ENCODE measurements at places on chromosomes 2 and 18.

- DNase-seq: no peak
Measured at GRCh38 chr2:223101340-223102039, 49.5 kb downstream of the KCNE4 start.

DNA sequence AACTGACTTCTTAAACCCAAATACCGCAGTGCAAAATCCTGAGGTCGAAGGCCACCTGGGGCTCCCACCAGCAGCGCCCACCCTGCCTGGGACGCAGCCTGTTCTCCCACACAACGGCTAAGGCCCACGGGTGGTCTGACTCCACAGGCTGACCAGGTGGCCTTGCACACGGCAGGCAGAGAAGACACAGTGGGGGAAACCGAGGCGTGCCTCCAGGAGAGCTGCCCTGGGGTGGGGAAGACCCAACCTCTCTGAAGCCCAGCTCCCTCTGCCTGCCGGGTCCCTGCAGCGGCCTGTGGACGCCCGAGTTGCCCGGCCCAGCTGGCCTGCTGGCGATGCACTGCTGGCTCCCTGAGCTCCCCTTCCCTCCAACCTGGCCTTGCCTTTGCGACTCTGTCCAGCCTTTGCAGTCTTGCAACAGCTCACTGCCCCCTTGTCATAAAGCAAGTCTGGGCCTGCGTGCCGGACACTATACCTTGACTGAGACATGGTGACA is 9.7 kb upstream of the SEMA4C start:
- no peak for DNase-seq

DNA sequence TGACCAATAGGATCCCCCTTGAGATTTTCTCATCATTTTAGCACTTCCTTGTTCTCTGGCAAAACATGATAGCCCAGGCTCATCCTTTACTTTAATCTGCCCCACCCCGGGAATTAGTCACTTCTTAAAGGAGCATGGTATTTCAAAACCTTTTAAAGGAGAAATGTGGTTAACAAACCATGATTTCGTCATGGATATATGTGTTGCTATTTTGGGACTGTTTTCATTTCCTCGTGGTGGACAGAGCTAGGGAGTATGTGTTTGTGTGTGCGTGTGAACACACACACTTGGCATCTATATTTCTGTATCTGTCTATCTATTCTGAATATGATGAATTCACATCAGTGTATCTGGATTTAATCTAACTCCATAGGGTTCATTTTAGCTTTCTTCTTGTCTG is 128.1 kb downstream of the BIRC6 start:
- no peak for DNase-seq

DNA sequence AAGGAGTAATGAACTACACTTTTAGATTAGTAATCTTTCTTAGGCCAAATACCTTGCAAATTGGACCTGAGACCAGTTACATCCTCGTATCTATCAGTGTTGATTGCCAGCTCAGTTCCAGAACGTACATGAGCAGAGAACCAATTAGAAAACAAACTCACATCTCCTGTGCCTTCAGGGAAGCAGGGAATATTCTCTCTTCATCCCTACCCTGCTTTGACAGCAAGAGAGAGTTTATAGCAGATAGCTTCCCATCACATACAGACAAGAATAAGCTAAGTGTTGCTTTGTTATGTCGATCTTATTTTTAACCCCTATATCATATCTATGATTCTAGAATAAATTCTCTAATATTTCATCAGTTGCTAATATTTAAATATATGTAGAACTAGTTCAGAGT is 181.8 kb downstream of the DSC3 start:
- DNase-seq: no peak

GRCh38 chr2:27735263-27735904 is 36.1 kb upstream of the MRPL33 start:
- DNase-seq: peak; percentile 44

- no peak for DNase-seq
Measured at GRCh38 chr2:171793691-171794678, 100.1 kb downstream of the SLC25A12 start.

DNA sequence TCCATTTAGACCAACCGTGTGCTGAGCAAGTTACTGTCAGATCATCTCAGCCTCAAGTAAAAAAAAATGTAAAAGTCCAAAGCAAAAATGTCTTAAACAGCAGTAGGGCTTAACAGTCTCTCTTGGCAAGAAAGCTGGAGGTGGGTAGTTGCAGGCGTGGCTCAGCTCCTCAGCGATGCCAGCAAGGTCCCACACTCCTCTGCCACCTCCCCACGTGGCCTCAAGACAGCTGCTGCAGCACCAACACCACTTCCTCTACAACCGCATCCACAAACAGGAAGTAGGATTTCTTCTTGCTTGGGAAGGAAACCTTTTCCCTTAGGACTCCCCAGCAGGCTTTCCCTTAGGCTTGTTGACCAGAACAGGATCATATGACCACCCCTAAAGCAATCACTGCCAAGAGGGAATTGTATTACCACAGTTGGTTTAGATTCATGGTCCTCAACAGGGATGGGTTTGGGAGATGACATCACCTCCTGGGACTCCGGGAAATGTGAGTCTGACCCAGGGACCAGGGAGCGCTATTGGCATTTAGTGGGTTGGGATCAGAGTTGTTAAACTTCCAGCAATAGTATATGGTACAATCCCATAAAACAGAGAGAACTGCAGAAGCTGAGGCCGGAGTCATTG is 97.1 kb downstream of the MAPK4 start:
- DNase-seq: no peak

DNA sequence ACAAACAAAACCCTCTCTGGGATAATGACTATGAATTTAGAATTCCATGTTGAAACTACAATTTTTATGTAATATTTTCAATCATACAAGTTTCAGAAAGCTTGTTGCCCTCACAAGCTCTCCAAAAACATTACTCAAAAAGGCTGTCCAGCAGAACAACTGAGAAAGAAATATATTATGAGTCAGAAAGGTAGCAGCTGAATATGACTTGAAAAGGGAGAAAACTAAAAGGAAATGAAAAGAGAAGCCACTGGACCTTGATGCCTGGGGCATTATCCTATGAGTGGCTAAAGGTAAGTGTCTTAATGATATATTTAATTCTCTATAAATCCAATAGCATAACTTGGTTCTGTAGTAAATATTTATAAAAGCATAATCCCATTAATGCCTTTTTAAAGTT is 61.8 kb downstream of the NXPH2 start:
- no peak for DNase-seq

DNA sequence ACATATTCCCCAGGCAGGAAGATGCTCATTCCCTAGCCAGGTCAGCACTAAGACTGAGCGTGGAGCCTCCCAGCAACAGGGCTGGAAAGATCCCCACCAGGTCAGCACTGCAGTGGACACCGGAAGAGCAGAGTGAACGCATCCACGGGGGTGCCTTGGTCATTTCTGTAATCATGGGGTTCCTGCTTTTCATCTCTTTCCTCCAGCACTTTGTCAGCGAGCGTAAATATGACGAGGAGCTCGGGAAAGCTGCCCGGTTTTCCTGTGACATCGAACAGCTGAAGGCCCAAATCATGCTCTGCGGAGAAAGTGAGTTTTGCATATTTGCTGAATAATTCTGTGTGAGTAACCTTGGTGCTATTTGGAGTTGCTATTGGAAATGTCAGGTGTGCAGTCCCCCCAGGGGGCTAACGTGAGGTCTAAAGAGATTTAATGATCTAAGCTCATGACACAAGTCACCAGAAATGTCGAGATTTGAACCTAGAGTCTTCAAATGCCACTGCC is 40.1 kb downstream of the KCTD18 start:
- DNase-seq: no peak

DNA sequence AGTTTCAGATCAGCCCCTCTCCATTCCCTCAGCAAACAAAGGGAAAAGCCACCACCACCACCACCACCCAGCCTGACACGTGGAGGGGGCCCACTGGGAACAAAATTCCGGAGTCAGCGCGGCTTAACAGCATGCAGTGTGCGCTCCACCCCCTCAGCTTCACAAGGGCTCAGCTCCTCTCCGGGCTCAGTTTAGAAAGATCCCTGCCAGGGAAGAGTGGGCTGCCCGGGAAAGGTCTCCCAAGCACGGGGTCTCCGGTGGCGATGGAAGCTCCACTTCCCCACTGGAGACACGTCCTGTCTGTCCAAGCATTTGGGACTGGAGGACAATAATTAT is 55.7 kb downstream of the SNORC start:
- DNase-seq: no peak

DNA sequence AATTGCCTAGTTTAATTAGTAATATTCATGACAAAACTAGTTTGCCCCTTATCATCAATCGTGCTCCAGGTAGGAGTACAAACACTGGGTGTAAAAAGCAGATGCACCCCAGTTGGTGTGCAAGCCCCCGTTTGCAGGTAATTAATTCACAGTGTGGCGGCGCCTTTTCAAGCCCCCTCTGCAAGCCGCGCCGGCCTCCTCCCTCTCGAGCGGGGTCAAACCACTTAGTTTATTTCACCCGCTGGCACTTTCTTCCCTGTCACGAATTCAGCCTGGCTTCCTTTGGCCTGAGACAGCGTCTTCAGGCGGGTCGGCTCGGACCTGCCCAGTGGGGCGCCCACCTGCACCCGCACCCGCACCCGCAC is 64.7 kb upstream of the MAPRE2 start:
- DNase-seq: no peak

GRCh38 chr2:54317973-54318372 is 61.9 kb upstream of the TSPYL6 start:
- DNase-seq: no peak

- DNase-seq: no peak
Measured at GRCh38 chr2:51697095-51697494, 665.2 kb upstream of the NRXN1 start.

DNA sequence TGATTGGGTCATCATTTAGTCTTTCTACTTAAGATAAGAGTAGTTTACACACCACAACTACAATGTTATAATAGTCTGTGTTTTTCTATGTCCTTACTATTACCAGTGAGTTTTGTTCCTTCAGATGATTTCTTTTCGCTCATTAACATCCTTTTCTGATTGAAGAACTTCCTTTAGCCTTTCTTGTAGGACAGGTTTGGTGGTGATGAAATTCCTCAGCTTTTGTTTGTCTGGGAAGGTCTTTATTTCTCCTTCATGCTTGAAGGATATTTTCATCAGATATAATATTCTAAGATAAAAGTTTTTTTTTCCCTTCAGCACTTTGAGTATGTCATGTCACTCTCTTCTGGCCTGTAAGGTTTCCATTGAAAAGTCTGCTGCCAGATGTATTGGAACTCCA is 38.0 kb upstream of the SLC16A14 start:
- DNase-seq: no peak

GRCh38 chr2:178211943-178212342 is 17.6 kb downstream of the OSBPL6 start:
- no peak for DNase-seq

DNA sequence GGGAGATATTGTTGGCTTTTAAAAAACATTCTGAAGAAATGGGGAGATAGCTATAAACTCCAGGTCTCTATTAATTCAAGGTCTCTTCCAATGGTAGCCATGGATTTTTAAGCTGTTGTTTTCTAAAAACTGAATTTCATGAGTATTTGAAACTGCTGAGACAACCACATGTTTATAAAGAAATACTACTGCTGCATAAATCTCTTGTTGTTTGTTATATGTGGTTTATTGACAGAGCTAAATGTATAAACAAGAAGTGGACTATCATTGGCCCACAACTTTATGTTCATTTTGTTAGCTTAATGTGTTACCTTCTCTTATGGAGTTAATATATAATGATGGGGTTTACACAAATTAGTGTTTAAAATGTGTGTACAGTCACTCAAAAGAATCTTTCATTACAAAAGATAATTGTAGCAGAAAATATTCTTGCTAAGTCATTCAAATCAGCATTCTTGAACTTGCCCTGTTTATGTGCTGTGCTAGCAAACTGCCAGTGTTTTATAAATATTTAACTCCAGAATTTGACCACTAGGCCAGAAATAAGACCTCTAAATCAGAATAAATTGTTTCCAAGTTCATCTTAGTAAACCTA is 242.1 kb downstream of the TMX3 start:
- no peak for DNase-seq

DNA sequence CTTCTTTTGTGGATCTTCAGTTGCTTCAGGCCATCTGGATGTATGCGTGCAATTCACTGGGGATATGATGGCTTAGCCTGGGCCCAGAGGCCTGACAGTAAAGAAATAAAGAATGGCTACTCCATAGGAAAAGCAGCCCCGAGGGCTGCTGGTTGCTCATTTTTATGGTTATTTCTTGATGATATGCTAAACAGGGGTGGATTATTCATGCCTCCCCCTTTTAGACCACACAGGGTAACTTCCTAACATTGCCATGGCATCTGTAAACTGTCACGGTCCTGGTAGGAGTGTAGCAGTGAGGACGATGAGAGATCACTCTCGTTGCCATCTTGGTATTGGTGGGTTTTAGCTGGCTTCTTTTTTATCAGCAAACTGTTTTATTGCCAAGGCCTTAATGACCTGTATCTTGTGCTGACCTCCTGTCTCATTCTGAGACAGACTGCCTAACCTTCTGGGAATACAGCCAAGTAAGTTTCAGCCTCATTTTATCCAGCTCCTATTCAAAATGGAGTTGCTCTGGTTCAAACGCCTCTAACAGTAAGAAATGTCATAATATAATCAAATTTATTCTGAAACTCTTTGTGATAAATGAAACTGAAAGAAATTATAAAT is 60.5 kb downstream of the DSEL start:
- DNase-seq: no peak

DNA sequence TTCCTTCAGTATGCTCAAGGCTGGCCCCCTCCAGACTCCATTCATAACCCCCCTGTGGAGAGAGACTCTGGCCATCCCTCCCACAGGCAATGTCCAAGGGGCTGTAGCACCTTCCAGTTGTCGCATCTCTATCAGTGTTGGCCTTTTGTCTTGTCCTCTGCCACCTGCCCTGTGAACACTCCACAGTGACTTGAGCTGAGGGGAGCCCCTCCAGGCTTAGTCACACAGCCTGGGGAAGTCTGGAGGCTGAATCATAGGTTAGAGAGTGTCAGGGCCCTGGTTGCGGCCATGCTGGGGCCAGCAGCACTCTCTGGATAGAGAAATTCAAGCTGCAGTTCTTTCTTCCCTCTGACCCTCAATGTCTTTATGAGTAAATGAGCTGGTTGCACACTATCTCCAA is 64.7 kb downstream of the GYPC start:
- DNase-seq: no peak

- DNase-seq: no peak
Measured at GRCh38 chr2:10327896-10328669, 25.4 kb downstream of the HPCAL1 start.
